NCI-H460 (cell line): ENCODE measurements at places on chromosomes 7 and 10. TPM values are rescaled to one million over a fixed set of nuclear protein-coding genes. Genes with fewer than 3 reads are reported as not detected.

Gene CCDC172
- total RNA-seq: not detected in 2 replicates

Gene OR2F1
- total RNA-seq: not detected in 2 replicates

Gene MSMB
- total RNA-seq: not detected in 2 replicates

GRCh38 chr7:73891178-73891885 lies 30.4 kb downstream of the TMEM270 start:
- no peak for DNase-seq

- DNase-seq: peak; percentile 6
These were observed 37.4 kb upstream of the EEPD1 start for GRCh38 chr7:36115448-36116321.

DNA sequence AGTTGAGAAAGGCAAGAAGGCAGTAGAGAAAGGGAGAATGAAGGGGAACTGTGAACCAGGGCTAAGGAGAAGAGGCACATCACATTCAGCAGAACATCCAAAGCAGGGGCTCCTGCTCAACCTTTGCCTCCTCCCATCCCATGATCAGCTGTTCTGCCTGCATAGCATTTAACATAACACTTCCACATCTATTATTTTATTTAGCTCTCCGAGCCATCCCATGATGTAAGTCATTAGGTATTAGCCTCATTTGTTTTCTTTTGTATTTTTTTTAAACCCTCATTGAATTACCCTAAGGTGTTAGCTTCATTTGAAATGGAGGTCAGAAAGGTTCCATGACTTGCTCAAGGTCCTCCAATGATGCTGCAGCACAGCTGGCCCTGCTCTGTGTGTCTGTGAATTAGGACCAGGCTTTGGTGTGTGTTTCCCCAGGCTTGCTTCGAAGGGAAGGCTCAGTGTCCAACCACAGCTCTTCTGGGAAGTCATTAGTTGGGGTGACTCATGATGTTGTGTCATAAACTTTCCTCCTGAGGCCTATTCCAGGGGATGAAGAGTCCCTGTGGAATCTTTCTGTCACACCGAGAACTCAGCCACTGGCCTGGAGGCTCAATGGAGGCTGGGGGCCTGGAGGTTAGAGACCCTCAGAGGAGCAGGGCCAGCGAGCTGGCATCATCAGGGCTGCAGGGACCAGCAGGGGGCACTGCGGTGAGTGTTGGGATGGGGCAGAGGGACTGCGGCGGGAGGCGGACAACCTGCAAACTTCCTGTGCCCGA lies 16.5 kb downstream of the NPFFR1 start:
- DNase-seq: peak; percentile 36

DNA sequence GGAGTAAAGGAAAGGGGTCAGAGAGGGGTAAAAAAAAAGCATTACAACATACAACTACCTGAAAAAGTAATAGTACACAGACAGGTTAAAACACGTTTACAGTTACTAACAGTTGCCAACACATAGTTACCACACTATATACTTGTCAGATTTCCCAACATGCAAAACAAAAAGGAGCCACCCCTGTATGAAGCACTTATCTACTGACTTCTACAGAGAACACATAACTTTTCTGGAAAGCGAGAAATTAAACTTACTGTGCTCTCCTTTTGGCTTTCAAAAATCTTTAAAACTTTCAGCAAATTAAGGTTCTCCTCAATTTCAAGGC lies 2.1 kb downstream of the ABI1 start:
- DNase-seq: no peak
